GM12878 (cell line): ENCODE measurements at places on chromosomes 3 and 15. TPM values are rescaled to one million over a fixed set of nuclear protein-coding genes. Genes with fewer than 3 reads are reported as not detected.

DNA sequence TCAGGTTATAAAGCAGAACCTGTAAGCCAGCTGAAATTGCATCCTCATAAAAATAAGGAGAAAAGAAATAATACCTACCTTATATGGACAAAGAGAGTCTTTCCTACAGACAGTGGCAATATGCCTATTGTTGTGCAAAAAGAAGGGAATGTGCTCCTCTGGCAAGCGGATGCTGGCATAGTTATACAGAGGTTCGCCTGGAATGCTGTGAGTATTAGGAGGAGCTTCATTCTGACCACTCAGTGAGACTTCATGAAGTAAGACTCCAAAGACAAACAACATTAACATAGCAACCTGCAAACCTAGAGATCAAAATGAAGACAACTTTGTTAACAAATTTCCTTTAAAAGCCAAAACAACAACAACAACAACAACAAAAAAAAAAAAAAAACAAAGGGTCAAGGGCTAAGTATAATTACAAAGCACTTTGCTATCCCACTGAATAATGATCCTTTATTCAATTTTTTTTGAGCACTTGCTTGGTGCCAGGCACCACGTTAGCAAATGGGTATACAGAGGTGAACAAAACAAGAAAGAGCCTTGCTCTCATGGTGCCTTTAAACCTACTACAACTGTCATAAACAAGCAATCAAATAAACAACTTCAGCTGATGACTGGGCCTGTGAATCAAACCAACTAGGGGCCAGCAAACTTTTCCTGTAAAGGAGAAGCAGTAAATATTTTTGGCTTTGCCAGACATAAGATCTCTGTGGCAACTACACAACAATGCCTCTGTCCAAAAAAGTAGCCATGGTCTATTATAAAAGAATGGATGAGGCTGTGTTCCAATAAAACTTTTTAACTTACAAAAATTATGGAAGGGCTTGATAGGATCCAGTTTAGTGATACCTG is 3.7 kb downstream of the EOGT start:
- H3K4me3 ChIP-seq = no peak overlapping the region
- H3K27ac ChIP-seq = no peak overlapping the region
- no peaks in the 10 kb centered on the region for H3K27me3 ChIP-seq
- no peaks in the 10 kb centered on the region; the same call in 1 of the 2 replicates for H3K36me3 ChIP-seq

GRCh38 chr15:39741258-39741657 is 41.4 kb downstream of the FSIP1 start:
- no peak overlapping the region for H3K4me3 ChIP-seq
- no peaks in the 10 kb centered on the region for H3K36me3 ChIP-seq
- no peak overlapping the region for H3K27ac ChIP-seq
- H3K27me3 ChIP-seq = peaks cover 2% of the 10 kb centered on the region; the same call in 1 of the 2 replicates
- DNase-seq = no peak

- H3K27me3 ChIP-seq = peaks cover 10% of the 10 kb centered on the region
- no peak for DNase-seq
- no peaks in the 10 kb centered on the region for H3K36me3 ChIP-seq
Measured at GRCh38 chr3:18438586-18438985, 13.4 kb upstream of the SATB1 start.

- no peaks in the 10 kb centered on the region for H3K36me3 ChIP-seq
- H3K4me1 ChIP-seq = peaks cover 15% of the 10 kb centered on the region
- H3K27ac ChIP-seq = no peak overlapping the region
- no peaks in the 10 kb centered on the region; the same call in 1 of the 2 replicates for H3K27me3 ChIP-seq
Measured at GRCh38 chr3:112640276-112640929, 540 bp downstream of the CCDC80 start.

DNA sequence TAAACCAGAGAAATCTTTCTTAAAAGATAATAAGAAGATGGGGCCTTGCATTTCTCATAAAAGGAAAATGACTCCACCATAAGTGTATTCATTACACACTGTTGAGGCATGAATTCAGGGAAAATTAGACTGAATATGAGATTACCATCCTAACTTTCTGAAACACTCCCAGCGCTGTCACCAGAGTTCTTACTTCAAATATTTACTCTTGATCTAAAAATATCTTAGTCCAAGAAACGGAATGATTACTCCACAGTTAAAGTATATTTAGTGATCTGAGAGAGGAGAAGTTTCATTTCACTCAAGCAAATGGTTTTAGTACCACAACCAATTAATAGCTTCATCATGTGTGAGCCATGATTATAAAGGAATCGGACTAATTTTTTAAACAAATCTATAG is 300.3 kb downstream of the ZBTB20 start:
- no peaks in the 10 kb centered on the region for H3K4me1 ChIP-seq
- DNase-seq = no peak
- no peaks in the 10 kb centered on the region for H3K36me3 ChIP-seq
- no peak overlapping the region for H3K27ac ChIP-seq
- H3K4me3 ChIP-seq = no peak overlapping the region

The TMCO5A gene
- total RNA-seq = not detected in 2 replicates

DNA sequence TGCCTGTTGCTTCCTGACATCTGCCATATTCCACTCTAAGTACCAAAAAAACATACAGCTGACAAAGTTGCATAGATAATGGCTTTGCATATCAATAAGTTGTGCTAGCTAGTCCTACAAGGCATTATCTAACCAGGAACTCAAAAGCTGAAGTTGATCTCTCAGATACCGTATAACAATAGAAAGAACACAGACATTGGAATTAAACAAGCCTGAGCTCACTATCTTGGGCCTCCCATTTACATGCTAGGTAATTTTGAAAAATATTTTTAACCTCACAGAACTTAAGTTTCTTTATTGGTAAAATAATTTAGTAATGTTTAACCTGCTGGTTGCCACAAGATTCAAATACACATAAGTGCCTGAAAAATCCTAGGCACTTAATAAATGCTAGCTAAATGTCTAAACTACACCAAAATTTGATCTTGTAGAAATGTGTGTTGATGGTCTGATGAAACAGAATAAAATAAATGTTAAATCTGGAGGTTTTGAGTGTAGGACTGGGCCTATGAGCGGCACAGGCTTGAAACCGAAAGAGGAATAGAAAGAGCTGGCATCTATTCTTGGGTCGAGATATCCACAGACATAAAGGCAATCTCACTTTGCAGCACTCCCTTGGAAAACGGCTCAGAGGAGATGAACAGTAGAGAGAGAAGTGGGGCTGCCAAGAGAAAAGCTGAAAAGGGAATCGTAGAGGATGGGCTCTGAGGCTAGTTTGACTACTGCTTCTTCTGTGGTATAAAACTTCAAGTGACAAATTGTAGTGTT is 29.9 kb upstream of the TTC14 start:
- H3K4me3 ChIP-seq = no peak overlapping the region
- no peak for DNase-seq

The NPAP1 gene
- not detected in 2 replicates for total RNA-seq

GRCh38 chr15:36323615-36324014 is 255.8 kb upstream of the CDIN1 start:
- no peak for DNase-seq
- no peaks in the 10 kb centered on the region for H3K4me1 ChIP-seq
- no peak overlapping the region for H3K27ac ChIP-seq
- no peaks in the 10 kb centered on the region for H3K27me3 ChIP-seq

GRCh38 chr15:37628507-37628906 is 305.9 kb upstream of the TMCO5A start:
- H3K36me3 ChIP-seq = no peaks in the 10 kb centered on the region
- no peaks in the 10 kb centered on the region for H3K4me1 ChIP-seq
- no peaks in the 10 kb centered on the region for H3K27me3 ChIP-seq
- H3K4me3 ChIP-seq = no peak overlapping the region
- no peak overlapping the region for H3K27ac ChIP-seq

The ANKRD63 gene
- not detected in 2 replicates for total RNA-seq

DNA sequence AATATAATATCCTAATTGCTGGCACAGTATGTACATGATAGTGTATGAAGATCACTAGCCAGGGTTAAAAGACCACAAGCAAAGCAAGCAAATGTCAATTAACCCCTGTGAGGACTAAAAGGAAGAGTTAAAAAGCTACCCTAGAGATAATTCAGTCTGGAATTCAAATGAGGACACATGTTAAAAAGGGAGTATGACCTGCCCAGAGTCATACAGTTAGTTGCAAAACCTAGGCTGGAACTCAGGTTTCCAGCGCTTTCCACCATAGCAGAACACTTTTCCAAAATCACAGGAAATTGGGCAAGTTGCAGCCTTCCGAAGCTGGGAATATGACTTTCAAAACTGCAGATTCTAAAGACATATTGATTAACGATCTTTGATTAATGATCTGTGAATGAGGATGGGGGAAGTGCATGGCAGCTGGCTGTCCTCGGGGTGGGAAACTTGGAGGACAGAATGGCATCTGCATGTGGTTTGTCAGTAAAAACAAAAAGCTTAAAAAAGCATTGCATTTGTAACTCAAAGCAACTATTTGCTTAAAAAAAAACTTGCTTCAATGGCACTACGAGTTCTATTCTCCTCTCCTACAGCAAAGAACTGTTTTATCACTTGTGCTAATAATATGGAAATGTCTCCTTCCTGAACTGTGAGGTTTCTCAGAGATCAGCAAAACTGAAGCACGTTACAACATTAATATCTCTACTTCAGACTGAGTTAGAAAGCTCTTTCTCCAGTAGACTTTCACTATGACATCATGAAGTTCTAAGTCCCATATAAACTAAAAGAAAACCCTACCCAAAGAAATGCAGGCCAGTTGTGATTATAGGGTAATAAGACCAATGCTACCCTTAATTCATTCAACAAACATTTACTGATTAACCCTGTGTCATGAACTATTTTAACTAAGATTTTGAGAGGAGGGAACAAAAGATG is 46.2 kb downstream of the IGSF11 start:
- no peak overlapping the region for H3K27ac ChIP-seq
- no peak overlapping the region for H3K4me3 ChIP-seq
- no peaks in the 10 kb centered on the region for H3K36me3 ChIP-seq

- no peak overlapping the region for H3K4me3 ChIP-seq
- no peak for DNase-seq
- H3K27me3 ChIP-seq = 0 out of 2 replicates have a peak, but pooled peaks cover 4% of the 10 kb centered on the region
- H3K27ac ChIP-seq = no peak overlapping the region
Measured at GRCh38 chr3:193987186-193987585, 148.8 kb upstream of the HES1 start.

The CCDC54 gene
- total RNA-seq = not detected in 2 replicates

- H3K27ac ChIP-seq = no peak overlapping the region
- no peaks in the 10 kb centered on the region for H3K4me1 ChIP-seq
- H3K36me3 ChIP-seq = no peaks in the 10 kb centered on the region
- no peak for DNase-seq
Measured at GRCh38 chr3:182300266-182300665, 493.0 kb upstream of the ATP11B start.

The TEX55 gene
- total RNA-seq = not detected in 2 replicates

DNA sequence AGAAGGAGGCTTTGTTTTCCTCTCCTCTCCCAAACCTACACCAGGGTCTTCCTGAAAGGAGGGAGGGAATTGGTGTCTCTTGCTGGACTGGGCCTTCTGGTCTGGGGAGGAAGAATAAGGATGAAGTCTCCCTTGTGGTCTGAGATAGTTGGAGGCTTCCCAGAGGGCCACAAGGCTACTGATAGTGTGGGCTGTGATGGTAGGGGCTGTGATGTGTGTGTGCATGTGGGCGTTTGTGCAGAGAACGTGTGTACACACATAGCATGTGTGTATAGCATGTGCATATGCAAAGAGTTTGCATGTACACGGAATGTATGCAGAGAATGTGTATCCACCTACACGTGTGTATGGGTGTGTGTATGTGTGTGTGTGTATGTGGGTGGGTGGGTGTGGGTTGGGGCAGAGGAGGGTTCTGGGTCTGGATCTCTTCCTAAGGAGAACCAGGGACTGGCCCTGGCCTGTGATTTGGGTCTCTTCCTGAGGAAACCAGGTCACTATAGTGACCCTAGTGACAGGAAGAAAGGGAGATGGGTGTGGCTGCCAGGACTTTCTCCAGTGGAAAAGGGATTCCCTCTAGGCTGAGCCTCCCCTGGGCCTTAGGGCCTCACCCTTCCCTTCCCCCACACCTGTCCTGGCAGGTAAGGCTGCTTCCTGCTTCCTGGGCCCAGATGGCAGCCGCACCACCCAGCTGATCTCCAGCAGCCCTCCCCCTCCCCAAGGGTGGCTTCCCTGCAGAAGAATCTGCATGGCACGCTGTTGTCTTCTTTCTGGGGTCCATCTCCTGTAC is 1.7 kb downstream of the FLNB start:
- H3K27me3 ChIP-seq = no peaks in the 10 kb centered on the region
- H3K4me1 ChIP-seq = peaks cover 16% of the 10 kb centered on the region
- H3K36me3 ChIP-seq = no peaks in the 10 kb centered on the region
- H3K27ac ChIP-seq = no peak overlapping the region
- peak overlapping the region; percentile 77 for H3K4me3 ChIP-seq
- DNase-seq = no peak

GRCh38 chr3:45332493-45332892 is 55.9 kb upstream of the LARS2 start:
- H3K36me3 ChIP-seq = no peaks in the 10 kb centered on the region
- peaks cover 2% of the 10 kb centered on the region for H3K27me3 ChIP-seq
- no peak overlapping the region for H3K4me3 ChIP-seq
- no peak for DNase-seq

The SV2B gene
- total RNA-seq = 1.6 and 1.7 TPM in 2 replicates

The STRIT1 gene
- not detected in 2 replicates for total RNA-seq

- H3K36me3 ChIP-seq = no peaks in the 10 kb centered on the region
- no peak for DNase-seq
- H3K4me1 ChIP-seq = peaks cover 3% of the 10 kb centered on the region; the same call in 1 of the 2 replicates
Measured at GRCh38 chr3:114400371-114400770, 106.5 kb downstream of the TIGIT start.

DNA sequence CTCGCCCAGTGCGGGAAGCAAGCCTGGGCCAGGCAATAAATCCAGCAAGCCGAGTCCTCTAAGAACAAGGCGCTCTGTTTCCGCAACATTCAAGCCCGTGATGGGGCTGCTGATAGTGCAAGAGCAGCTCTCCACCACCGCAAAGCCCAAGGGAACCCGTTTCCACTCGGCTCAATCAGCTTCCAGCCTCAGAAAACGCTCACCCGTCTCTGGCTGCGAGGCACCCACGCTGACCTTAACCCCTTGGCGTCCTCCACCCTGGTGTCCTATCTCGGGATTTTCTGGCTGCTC is 17.8 kb downstream of the SPATA12 start:
- no peak for DNase-seq
- H3K4me1 ChIP-seq = no peaks in the 10 kb centered on the region
- H3K27me3 ChIP-seq = peaks cover 16% of the 10 kb centered on the region
- H3K4me3 ChIP-seq = peak overlapping the region; percentile 65
- no peak overlapping the region for H3K27ac ChIP-seq
